ENCODE measurements at places on chromosomes 16 and 17.

- DNase-seq: no peak
Observed at GRCh38 chr17:72510351-72511016, 389.7 kb downstream of the SOX9 start.

GRCh38 chr16:8262299-8262698 lies 328.0 kb downstream of the TMEM114 start:
- DNase-seq: no peak

DNA sequence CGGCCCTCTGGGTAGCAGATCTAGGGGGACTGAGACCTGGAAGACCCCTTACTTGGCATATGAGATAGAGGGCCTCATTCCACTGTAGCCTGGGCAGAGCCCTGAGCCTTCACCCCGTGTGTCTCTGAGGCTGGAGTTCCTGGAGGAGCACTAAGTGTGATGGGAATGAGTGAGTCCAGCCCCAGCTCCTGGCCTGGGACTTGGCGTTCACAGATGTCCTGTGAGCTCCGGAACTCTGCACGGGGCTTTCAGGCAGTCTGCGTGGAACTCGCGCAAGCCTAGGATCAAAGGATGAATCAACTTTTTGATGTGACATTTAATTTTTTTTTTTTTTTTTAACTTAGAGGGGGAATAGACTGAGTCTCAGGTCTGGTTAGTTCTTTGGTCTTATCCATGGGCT lies 1.8 kb downstream of the NKD1 start:
- DNase-seq: no peak

GRCh38 chr16:56488035-56488434 lies 31.8 kb downstream of the BBS2 start:
- DNase-seq: no peak

DNA sequence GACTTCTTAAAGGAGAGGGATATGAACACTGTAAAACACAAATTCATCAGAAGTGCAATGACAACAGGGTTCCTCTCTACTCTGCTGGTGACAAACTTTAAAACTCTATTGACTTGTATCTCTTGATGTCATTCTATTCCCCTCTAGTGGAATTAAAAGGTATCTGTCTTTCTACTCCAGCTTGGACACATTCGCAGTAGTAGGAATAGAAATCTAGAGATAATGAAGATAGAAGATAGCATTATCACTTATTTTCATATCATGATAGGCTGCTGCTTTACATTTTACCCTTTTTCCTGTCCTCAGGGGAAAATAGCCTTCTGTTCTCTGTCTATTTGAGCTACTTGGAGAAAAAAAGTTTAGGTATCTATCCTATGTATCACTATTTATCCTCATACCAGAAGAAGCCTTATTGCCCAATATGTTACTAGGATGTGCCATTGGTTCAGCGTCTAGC lies 209.6 kb upstream of the CACNG5 start:
- no peak for DNase-seq

GRCh38 chr16:3842994-3843393 lies 37.5 kb downstream of the CREBBP start:
- DNase-seq: no peak

GRCh38 chr16:72744076-72744793 lies 303.7 kb downstream of the ZFHX3 start:
- DNase-seq: no peak

DNA sequence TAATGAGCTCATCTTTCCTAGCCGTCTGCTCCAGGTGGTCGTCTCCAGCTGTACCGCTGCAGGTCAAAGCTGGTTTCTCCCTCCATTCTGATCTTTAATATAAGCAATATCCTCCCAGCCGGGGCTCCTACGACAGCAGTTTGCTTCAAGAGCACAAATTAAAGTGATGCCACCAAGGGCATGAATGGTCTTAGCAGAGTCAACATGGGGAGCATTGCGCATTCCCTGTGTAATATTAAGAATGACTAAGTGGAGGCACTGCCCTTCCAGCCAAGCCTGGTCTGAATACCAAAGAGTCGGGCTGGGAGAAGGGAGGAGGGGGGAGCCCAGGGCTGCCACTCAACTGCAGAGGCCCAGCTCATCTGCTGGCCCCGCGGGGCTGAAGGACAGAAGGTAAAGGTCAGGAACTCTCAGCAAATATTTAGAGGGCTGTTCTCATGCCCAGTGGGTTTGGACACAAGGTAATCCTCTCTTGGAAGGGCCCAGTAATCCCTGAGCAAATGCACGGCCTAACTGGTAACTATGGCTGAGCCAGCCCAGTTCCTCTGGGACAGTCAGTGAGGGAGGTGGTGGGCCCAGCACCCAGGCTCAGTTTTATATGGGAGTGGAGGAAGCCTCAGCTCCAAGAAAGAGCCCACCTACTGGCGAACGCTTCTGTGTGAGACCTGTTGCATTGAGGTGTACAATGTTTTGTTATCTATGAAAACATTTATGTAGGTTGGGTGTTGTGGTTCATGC lies 121.2 kb downstream of the IRX3 start:
- DNase-seq: no peak

- no peak for DNase-seq
Observed at GRCh38 chr17:28511858-28512461, 5.8 kb downstream of the FOXN1 start.
